ENCODE measurements at places on chromosomes 3 and 15. TPM values are rescaled to one million over a fixed set of nuclear protein-coding genes. Genes with fewer than 3 reads are reported as not detected.

- peak; percentile 49 for DNase-seq
Observed at GRCh38 chr15:74208901-74209559, 6.4 kb upstream of the STRA6 start.

GRCh38 chr15:96716075-96716474 lies 385.6 kb downstream of the NR2F2 start:
- no peak for DNase-seq

PEAK1 gene
- 15.6 TPM for total RNA-seq

DNA sequence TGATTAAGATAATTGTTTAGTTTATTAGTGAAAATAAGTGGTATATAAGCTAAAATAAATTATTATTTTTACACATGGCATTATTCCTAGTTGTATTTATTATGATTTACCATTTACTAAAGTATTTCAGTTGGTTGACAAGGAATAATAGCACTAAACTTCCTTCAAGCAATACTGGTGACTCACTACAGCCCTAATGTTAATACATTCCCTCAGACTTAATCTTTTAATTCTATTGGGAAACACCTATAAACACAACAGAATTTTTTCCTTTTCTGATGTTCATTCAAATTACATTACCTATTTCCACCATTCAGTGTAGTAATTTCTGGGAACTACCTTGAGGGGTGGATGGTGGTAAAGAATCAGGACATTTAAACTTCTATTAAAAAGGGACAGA lies 264.0 kb downstream of the TIGIT start:
- DNase-seq, result peak; percentile 84

DNA sequence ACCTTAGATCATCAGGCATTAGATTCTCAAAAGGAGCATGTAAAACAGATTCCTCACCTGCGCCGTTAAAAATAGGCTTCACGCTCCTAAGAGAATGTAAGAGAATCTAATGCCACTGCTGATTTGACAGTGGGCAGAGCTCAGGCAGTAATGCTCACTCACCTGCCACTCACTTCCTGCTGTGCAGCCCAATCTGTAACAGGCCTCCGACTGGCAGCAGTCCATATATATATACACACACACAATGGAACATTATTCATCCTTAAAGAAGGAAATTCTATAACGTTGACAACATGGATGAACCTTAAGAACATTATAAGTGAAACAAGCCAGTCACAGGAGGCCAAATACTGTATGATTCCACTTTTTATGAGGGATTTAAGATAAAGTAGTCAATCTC lies 24.5 kb downstream of the ZNF148 start:
- no peak for DNase-seq

GRCh38 chr3:139827833-139828232 lies 107.2 kb upstream of the CLSTN2 start:
- DNase-seq, result no peak

TCTA gene
- total RNA-seq, result 14.8 TPM

- peak; percentile 89 for DNase-seq
Observed at GRCh38 chr3:48013288-48013980, 2.8 kb downstream of the MAP4 start.

DNA sequence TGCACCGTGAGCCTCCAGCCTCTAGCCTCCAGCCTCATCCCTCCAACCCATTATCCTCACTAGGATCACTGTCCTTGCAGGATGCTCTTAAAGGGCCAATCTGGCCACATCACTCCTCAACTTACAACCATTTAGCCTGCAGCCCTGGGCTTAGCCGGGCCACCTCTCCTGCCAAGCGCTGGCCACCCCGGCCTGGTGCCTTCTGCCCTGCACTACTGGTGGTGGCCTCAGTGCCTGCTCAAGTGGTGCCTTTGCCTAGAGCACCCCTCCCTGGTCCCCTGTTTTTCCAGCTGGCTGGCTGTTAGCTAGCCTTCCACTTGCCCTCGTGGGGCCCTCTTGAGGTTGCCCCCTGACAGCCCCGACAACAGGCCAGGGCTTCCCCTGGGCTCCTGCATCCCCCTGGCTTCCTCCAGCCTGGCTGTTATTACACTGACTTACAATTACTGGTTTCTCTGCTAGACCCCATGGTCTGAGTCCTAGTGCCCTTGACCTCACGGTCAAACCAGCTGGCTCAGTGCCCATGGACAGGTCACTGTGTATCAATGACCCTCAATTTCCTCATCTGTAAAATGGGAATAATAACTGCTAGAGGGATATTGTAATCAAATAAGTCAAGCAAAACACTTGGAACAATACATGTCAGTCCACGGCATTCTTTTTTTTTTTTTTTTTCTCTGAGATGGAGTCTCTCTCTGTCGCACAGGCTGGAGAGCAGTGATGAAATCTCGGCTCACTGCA lies 15.5 kb downstream of the ATP2B2 start:
- DNase-seq, result no peak

- peak; percentile 58 for DNase-seq
Observed at GRCh38 chr15:48177766-48178647, at the start of gene MYEF2. Gene MYEF2, minus strand, starts transcription at chr15:48178295. Its CDS starts 58 bp downstream, at chr15:48178237.

DNA sequence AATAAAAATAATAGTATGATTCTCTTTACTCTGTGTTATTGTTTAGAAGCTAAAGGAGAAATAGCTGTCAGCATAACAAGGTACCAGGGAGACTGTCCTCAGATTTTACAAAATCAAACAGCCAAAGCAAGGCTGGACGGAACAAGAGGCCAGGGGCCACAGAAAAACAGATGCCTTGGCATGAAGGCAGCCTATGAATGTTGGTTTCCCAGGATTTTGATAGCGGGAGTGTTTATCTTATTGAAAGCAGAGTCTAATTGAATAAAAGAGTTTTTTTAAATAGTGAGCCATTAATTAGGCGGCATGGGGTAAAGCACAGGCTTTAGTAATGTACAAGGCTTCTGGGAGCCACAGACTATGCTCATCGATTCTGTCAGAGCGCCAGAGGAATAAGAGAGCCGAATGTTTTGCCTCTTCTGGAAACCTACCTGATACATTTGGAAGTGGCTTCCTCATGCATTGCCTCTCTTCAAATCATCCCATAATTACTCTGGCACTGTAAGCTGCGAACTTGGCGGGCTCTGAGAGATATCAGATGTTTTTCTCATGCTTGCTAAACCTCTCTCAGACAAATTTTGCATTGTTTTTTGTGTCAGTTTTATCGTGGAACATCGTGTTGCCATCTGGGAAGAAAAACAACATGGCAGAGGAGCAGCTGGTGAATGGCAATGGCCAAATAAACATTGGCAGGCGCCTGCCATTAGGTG lies 30.4 kb upstream of the TMCO5A start:
- no peak for DNase-seq

GRCh38 chr15:31277335-31278060 lies 49.1 kb upstream of the KLF13 start:
- no peak for DNase-seq

GRCh38 chr3:33834096-33834453 lies 35.6 kb downstream of the PDCD6IP start:
- no peak for DNase-seq

DNA sequence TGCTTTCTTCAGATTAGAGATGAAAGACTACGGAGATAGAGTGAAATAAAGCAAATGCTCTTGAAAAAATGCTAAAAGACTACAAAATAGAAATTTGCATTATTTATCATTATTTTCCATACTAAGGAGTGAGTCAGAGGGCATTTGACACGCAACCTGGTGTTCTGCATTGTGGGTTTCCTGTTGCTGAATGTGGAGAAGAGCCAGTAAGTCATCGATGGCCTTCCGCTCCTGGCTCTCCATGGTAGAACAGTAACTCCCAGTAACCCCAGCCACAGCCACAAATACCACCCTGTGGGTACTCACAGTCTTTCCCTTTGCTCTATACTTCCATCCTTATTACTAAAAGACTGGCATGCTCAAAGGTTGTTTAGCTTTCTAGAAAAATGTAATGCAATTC lies 61.5 kb downstream of the CGGBP1 start:
- peak; percentile 85 for DNase-seq

DNA sequence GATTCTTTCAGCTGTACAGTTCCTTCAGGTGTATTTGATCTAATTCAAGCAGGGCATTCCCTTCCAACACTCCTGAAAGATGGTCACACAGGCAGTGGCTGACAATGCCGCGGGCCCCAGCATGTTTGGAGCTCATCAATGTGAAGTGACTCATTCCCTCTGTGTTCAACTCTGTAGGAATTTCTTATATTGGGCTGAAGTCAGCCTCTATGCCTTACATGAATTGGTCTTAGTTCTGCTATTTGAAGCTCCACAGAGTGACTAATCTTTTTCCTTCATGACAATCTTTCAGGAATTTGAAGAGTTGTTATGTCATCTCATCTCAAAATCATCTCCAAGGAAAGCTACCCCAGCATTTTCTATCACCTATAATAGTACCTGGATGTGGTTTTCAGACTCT lies 142.5 kb upstream of the C2CD4B start:
- DNase-seq, result peak; percentile 34

GRCh38 chr3:82085851-82086475 lies 324.5 kb upstream of the GBE1 start:
- no peak for DNase-seq

- DNase-seq, result peak; percentile 2
Observed at GRCh38 chr3:65128346-65128745, 440.5 kb upstream of the ADAMTS9 start.

PCLAF gene
- 8.3 TPM for total RNA-seq

DNA sequence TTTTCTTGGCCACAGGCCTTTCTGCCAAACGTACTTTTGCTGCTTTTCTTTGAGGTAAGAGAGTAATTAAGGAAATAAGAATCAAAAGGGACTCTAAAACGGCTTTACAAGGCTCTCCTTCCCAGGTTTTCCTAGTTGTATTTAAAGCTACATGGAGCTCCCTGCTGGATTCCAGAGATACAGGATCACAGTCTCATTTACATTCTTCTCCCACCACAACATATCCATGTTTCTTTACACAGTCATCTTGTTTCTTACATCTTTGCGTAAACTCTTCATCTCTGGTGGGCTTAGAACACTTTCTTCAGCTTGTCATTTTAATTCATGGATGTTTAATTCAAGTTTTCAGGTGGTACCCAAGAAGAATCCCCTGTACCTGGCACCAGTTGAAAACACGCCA lies 117.6 kb upstream of the BFSP2 start:
- DNase-seq, result no peak

SI gene
- not detected for total RNA-seq

DNA sequence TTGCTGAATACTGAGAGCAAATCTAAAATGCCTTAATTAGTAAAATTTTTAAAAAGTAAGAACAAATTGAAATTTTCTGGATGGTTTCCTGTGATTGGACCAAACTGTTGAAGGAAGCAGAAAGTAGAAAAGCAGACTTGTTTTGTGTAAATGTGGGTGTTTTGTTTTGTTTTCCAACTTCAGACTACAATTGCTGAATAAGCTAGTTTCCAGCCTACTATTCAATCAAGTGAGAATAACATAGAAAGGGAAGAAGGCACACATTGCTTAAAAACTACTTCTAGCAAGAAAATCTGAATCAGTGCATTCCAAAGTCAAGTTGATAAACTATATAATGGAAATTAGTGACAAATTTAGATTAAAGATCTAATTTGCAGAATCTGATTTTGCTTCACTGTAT lies 519.3 kb downstream of the NLGN1 start:
- DNase-seq, result no peak

OXTR gene
- total RNA-seq, result 6.9 TPM

GRCh38 chr3:153889905-153890334 lies 231.3 kb upstream of the ARHGEF26 start:
- peak; percentile 49 for DNase-seq

DNA sequence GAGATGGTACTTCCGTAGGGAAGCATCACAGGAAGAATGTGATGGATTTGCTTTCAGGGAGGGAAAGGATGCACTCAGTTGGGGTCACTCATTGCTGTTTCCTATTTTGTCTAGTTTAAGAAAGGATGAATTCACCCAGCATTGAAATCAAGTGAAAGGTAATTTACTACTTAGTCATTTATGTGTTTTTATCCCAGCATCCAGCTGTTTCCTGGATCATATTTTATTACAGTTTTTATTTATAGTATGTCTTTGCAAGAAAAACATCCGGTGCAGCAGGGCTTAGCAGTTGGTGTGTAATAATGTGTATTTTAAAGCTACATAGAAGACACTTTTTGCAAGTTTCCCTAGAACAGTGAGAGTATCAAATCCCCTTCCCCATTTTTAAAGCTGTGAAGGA lies 37.4 kb upstream of the GOLGA8B start:
- DNase-seq, result no peak
